ENCODE measurements at places on chromosomes 2 and 18.

- no peak for DNase-seq
These were observed 242.3 kb downstream of the ATAD2B start for GRCh38 chr2:23684395-23685176.

GRCh38 chr18:59621027-59621426, 76.2 kb downstream of the CCBE1 start:
- no peak for DNase-seq

DNA sequence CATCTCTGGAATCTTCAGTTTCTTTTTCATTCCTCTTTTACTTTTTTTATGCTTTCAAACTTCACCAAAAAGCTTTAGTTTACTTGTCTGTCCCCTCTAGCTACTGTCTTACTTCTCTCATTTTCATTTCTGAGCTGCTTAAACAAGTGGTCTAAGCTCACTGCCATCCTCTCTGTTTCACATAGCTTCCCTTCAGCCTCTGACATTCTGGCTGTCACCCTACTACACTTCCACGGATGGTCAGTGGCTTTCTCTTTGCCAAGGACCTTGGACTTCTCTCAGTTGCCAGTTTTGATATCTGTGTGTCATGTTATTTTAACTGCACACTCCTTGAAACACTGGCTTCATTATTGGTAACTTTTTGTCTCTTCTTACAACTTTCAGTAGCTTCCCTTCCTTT, 176.1 kb downstream of the IKZF2 start:
- DNase-seq, result no peak

DNA sequence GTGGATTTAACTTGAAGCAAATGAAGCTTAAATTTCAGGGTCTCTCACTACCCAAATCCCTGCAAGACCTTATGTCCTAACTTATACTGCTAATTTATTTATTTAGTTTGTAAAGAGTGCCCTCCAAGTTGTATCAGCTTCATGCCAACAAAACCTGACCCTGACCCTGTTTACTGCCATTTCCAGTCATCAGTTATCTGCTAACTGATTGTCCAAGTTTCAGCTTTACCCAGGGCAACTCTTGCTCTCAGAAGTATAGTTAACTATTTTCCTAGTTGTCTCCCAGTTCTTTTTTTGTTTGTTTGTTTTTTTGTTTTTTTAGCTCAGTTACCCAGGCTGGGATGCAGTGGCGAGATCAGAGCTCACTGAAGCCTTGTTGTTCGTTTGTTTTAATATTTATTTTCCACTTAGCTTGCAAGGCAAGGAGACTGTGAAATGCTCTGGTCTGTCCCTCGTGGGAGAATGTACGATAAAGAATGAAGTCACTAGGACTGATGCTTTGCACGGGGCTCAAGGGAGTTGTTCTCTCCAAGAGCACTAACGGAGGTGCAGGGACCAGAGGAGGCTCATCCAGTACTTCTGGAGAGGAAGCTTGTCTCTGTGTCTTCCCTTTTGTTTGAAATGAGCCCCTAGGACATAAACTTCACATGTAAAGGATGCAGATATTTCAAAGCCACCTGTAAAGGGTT, 35.3 kb downstream of the MYOM1 start:
- no peak for DNase-seq

DNA sequence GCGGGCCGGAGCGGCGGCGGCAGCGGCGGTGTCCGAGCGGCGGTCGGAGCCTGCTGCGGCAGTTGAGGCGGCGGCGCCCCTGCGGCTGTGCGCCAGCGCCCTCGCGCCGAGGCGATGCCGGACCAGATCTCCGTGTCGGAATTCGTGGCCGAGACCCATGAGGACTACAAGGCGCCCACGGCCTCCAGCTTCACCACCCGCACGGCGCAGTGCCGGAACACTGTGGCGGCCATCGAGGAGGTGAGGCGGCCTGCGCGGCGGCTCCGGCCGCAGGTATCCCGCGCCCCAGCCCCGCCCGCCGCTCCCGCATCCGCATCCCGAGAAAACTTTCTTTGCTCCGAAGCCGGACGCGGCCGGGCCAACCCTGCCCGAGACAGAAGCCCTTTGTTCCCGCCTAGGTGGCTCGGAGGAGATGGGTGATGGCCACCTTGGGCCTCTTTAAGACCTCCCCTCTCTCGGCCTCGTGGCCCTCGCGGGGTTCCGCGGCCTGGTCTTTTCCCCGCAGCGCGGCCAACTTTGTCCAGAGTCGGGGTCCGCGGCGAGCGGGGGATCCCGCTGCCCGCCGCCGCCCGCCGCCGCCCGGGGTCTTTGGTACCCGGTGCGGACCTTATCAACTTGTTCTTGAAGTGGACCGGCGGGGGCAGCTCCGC, 504 bp downstream of the ASAP2 start:
- DNase-seq, result no peak

GRCh38 chr18:23541349-23542093, 38.2 kb downstream of the RMC1 start:
- DNase-seq, result no peak

GRCh38 chr2:127506510-127506909, 19.8 kb downstream of the IWS1 start:
- no peak for DNase-seq

GRCh38 chr2:214051585-214051984, 359.3 kb upstream of the VWC2L start:
- no peak for DNase-seq

- DNase-seq, result no peak
These were observed 529.1 kb upstream of the HNMT start for GRCh38 chr2:137435162-137435561.

- no peak for DNase-seq
These were observed 42.8 kb downstream of the PMAIP1 start for GRCh38 chr18:59942601-59943000.

GRCh38 chr2:240615820-240616547, 9.3 kb upstream of the GPR35 start:
- DNase-seq, result no peak

- no peak for DNase-seq
These were observed 68.0 kb downstream of the COX7A2L start for GRCh38 chr2:42293019-42293418.

- DNase-seq, result no peak
These were observed 820 bp downstream of the MTCL1 start for GRCh38 chr18:8705961-8706790.

- no peak for DNase-seq
These were observed 12.9 kb downstream of the NPAS2 start for GRCh38 chr2:100832885-100833284.
